Neural progenitor cell (in vitro differentiated cells): ENCODE measurements at places on chromosomes 12 and 14. TPM values are rescaled to one million over a fixed set of nuclear protein-coding genes. Genes with fewer than 3 reads are reported as not detected.
A peak's percentile ranks its signal among the peaks of the same experiment; 100 is the strongest.

MUCL1 gene
- total RNA-seq: not detected in 2 replicates

DNA sequence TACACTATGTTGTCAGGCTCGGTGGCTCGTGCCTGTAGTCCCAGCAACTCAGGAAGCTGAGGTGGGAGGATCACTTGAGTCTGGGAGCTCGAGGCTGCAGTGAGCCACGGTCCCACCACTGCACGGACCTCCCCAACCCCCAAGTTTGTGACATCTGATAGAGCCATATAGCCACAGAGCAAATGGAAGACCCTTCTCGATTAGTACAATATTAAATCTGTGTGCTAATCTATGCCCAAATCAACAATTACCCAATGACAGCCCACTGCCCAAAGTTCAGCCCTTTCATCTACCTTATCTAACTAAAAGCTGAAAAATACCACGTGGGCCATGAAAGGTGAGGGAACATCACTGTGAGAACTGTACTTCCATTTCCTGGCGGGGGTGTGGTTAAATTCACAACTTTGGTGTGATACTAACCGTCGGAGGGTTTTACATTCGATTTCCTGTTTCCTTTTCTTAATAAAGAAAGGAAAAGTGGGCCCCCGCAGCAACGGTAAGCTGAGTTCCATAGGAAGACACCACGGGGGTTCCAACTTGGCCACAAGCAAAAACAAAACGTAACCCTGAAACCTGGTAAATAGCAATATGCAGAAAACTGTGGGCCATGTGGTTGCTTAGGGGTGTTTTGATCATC is 31.2 kb upstream of the FOS start:
- H3K4me3 ChIP-seq: no peak overlapping the region
- DNase-seq: no peak
- no peaks in the 10 kb centered on the region for H3K27me3 ChIP-seq
- H3K36me3 ChIP-seq: no peaks in the 10 kb centered on the region
- peaks cover under 1% of the 10 kb centered on the region for H3K4me1 ChIP-seq
- H3K27ac ChIP-seq: no peak overlapping the region

RFLNA gene
- 1.4 and 2.8 TPM in 2 replicates for total RNA-seq

ADCY4 gene
- total RNA-seq: not detected in 2 replicates

RAPGEF3 gene
- total RNA-seq: 0.58 and 1.2 TPM in 2 replicates

- H3K4me1 ChIP-seq: peaks cover 8% of the 10 kb centered on the region
- H3K4me3 ChIP-seq: no peak overlapping the region
- no peaks in the 10 kb centered on the region for H3K27me3 ChIP-seq
Measured at GRCh38 chr12:124279315-124279714, 15.6 kb upstream of the RFLNA start.

L3HYPDH gene
- total RNA-seq: 20.8 and 24.4 TPM in 2 replicates

SDSL gene
- 3.1 and 3.5 TPM in 2 replicates for total RNA-seq

GRCh38 chr12:5650281-5650680 is 218.4 kb downstream of the NTF3 start:
- DNase-seq: no peak
- no peaks in the 10 kb centered on the region for H3K27me3 ChIP-seq
- no peak overlapping the region for H3K4me3 ChIP-seq
- H3K36me3 ChIP-seq: no peaks in the 10 kb centered on the region
- H3K27ac ChIP-seq: no peak overlapping the region
- H3K4me1 ChIP-seq: peaks cover 11% of the 10 kb centered on the region

DNA sequence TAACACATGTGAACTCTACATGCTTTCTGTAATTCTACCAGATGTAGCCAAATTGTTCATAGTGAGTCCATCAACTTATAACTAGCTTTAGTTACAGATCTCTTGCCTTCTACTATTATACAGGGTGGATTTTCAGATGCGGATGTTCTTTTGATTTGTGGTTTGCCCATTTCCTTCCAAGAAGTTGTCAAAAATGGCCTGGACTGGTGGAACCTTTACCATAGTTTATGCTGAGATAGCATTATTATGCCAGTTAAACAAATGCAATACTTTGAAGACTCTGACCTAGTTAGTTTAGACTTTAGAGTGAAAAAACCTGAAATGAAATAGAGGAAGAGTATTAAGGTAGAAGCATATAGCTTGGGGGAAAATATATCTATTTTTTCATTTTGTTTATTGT is 27.4 kb upstream of the CFL2 start:
- no peak overlapping the region for H3K4me3 ChIP-seq
- H3K27ac ChIP-seq: no peak overlapping the region
- DNase-seq: no peak
- H3K4me1 ChIP-seq: no peaks in the 10 kb centered on the region
- H3K36me3 ChIP-seq: no peaks in the 10 kb centered on the region

DNA sequence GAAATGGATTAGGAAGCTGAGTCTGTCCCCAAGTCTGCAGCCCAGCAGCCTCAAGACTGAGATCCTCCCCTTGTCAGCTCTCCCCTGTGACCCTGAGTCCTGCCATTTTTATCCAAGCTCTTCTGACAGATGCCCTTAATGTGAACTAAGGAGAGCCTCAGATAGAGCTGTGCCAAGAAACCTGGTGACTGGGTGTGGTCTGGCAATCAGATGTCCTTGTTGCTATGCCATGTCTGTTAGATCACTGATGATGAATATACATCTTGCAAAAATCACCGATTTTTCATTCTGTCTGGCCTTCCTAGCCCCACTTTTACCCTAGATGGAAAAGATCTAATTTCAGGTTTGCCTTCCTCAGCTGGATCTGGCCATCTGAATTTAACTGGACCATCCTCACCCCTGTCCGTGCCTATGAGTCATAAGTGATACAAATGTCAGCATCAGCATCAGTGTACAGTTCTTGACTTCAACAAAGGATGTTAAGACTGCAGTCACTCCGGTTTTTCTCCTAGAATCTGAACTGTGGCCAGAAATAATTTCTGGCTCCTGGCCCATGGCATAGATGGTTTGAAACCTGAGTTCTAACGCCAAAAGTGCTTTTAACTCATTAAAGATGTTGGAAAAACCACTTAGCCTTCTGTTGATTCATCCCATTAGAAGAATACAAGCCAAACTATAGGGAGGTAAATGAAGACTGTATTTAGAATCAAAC is 61.2 kb upstream of the GRIP1 start:
- no peak overlapping the region for H3K27ac ChIP-seq
- DNase-seq: no peak
- H3K4me3 ChIP-seq: no peak overlapping the region
- H3K36me3 ChIP-seq: no peaks in the 10 kb centered on the region
- H3K27me3 ChIP-seq: no peaks in the 10 kb centered on the region

DNA sequence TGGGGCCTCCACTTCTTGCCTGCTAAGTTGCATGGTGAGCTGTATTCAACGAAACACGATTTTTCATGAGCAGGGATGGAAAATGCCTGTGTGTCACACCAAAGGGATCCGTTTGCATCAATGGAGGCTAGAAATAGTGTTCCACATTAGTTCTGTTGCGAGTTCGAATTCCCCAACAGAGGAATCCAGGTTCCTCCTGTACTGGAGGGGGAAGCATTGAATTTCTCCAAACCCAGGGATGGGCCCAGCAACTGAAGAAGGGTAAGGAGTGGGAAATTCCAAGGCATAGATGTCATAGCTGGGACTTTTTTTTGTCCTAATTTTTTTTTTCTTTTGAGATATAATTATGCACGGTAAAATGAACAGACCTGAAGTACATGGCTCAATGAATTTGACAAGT is 336.2 kb downstream of the DPF3 start:
- H3K27ac ChIP-seq: no peak overlapping the region
- peaks cover 21% of the 10 kb centered on the region for H3K4me1 ChIP-seq
- H3K36me3 ChIP-seq: no peaks in the 10 kb centered on the region
- no peak overlapping the region for H3K4me3 ChIP-seq
- no peaks in the 10 kb centered on the region for H3K27me3 ChIP-seq

GRCh38 chr12:64525461-64526160 is 73.7 kb downstream of the TBK1 start:
- H3K27me3 ChIP-seq: no peaks in the 10 kb centered on the region
- H3K4me1 ChIP-seq: peaks cover 15% of the 10 kb centered on the region
- no peak overlapping the region for H3K4me3 ChIP-seq
- no peak for DNase-seq
- no peaks in the 10 kb centered on the region for H3K36me3 ChIP-seq

DNA sequence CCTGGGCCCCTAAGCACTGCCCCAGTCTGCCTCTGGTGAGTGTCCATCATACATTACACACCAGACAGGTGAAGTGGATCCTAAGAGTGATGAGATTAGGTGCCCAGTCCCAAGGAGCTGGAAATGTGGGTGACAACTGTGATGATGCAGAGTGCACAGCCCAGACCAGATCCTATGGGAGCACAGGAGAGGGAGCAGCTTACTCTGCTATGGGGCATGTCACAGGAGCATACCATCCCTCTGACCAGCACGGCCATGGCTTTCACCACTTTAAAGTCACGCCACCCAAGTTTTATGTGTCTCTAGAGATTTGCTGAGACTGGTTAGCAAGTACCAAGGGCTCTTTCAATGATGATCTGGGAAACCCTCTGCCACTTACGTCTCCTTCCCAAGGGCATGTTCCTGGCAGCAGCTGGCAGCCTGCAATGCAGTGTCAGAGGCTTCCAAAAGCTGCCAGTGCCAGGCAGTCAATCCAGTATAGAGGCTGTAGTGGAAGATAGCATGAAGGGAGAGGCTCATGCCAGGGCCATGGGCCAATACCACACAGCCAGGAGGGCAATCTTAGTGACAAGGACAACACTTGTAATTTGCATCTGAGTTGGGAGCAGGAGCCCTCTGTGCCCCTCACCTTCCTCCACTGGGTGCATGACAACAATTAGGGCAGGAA is 40.2 kb downstream of the STAB2 start:
- H3K27ac ChIP-seq: no peak overlapping the region
- no peaks in the 10 kb centered on the region for H3K4me1 ChIP-seq
- no peak for DNase-seq
- H3K4me3 ChIP-seq: no peak overlapping the region
- H3K36me3 ChIP-seq: no peaks in the 10 kb centered on the region
- H3K27me3 ChIP-seq: no peaks in the 10 kb centered on the region

AMDHD1 gene
- total RNA-seq: 1.1 and 2.2 TPM in 2 replicates

- DNase-seq: peak; percentile 49
- peak overlapping the region; percentile 62 for H3K4me3 ChIP-seq
- peaks cover 13% of the 10 kb centered on the region for H3K4me1 ChIP-seq
- no peak overlapping the region for H3K27ac ChIP-seq
- peaks cover 17% of the 10 kb centered on the region for H3K27me3 ChIP-seq
Measured at GRCh38 chr12:121465921-121466793, 66.2 kb downstream of the RNF34 start.

- H3K4me3 ChIP-seq: no peak overlapping the region
- DNase-seq: no peak
- no peaks in the 10 kb centered on the region for H3K36me3 ChIP-seq
- H3K27me3 ChIP-seq: peaks cover 32% of the 10 kb centered on the region
- H3K4me1 ChIP-seq: peaks cover 23% of the 10 kb centered on the region
- H3K27ac ChIP-seq: no peak overlapping the region
Measured at GRCh38 chr12:47084172-47084571, 4.4 kb upstream of the AMIGO2 start.

- no peak overlapping the region for H3K27ac ChIP-seq
- H3K36me3 ChIP-seq: no peaks in the 10 kb centered on the region
- DNase-seq: no peak
- H3K27me3 ChIP-seq: no peaks in the 10 kb centered on the region
Measured at GRCh38 chr14:56539862-56540261, 39.7 kb upstream of the TMEM260 start.

DNA sequence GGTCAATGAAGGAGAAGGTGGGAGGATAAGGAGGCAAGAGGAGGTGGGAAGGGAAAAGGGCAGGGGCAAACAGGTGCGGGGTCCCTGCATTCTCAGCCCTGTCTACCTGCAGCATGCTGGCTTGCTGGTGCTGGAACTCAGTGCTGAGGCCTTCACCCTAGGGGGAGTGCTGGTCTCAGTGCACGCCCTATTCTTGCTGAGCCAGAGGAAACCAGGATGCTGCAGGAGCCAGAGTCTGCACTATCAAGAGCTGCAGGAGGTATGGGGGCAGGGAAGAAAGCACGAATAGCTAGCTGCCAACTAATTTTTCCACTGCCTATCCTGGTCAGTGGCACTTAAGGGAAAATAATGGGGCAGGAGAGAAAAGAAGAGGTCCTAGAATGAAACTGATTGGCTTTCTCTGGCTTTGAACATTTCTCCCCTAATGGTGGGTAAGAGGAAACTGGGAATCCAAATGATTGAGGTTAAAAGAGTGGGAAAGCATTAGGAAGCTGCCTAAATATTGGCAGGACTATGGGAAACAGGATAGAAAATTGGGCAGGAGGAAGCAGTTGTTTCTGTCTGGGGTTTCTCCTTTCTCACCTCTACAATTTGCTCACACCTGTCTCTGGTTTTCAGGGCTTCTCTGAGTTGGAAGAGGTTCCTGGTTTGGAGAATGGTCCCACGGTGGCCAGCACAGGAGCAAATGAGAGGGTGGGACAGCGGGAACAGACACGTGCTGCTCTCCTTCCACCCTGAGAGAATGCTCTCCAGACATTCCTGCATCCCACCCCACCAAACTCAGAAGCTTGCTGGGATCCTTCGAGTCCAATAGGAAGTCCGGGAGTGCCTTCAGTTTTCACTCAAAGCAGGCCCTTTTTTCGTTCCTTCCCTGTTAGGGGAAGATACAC is 1.9 kb downstream of the TMEM253 start:
- H3K4me3 ChIP-seq: peak overlapping the region; percentile 61
- no peak overlapping the region for H3K27ac ChIP-seq
- no peaks in the 10 kb centered on the region for H3K27me3 ChIP-seq
- H3K4me1 ChIP-seq: peaks cover 40% of the 10 kb centered on the region
